ENCODE measurements at places on chromosomes 6 and 20. TPM values are rescaled to one million over a fixed set of nuclear protein-coding genes. Genes with fewer than 3 reads are reported as not detected.

DNA sequence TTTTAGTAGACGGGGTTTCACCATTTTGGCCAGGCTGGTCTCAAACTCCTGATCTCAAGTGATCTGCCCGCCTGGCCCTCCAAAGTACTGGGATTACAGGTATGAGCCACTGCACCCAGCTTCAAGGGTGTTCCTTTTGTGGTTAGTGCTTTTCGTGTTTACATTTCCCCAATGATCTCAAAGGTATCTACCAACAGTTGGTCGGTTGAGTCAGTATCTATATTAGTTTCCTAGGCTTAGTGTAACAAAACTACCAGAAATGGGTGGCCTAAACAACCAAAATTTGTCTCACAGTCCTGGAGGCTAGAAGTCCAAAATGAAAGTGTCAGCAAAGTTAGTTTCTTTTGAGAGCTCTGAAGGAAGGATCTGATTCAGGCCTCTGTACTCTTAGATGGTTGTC, 30.1 kb downstream of the CASP8AP2 start:
- H3K36me3 ChIP-seq: peaks cover 12% of the 10 kb centered on the region
- H3K4me1 ChIP-seq: no peaks in the 10 kb centered on the region
- no peak overlapping the region for H3K27ac ChIP-seq
- no peaks in the 10 kb centered on the region for H3K27me3 ChIP-seq

DNA sequence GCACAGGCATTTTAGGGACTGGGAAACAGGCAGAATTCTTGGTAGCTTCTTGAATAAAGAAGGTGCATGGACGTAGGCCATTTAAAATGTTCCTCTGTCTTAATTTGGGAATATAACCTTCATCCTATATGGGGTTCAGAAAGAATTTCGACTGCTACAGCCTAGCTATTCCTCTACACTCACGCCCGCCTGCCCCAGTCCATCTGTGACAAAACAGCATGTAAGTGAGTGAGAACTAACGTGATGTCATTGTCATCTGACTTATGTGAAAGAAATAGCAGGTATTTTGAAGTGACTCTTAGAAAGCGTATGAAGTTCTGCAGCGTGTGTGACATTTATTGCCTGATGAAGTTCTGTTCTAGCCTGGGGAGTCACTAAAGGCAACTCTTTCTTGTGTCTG, 52.2 kb upstream of the SLC22A1 start:
- DNase-seq: no peak
- H3K4me3 ChIP-seq: no peak overlapping the region
- no peak overlapping the region for H3K27ac ChIP-seq
- no peaks in the 10 kb centered on the region for H3K36me3 ChIP-seq

GRCh38 chr20:36606158-36607066, 833 bp downstream of the RAB5IF start:
- H3K27me3 ChIP-seq: no peaks in the 10 kb centered on the region
- H3K4me3 ChIP-seq: peak overlapping the region; percentile 57
- peaks cover 6% of the 10 kb centered on the region for H3K4me1 ChIP-seq
- DNase-seq: no peak

GRCh38 chr6:88823998-88824397, 139.4 kb downstream of the RNGTT start:
- DNase-seq: no peak
- no peak overlapping the region for H3K27ac ChIP-seq
- H3K27me3 ChIP-seq: no peaks in the 10 kb centered on the region
- H3K4me1 ChIP-seq: no peaks in the 10 kb centered on the region
- no peaks in the 10 kb centered on the region for H3K36me3 ChIP-seq
- no peak overlapping the region for H3K4me3 ChIP-seq

DNA sequence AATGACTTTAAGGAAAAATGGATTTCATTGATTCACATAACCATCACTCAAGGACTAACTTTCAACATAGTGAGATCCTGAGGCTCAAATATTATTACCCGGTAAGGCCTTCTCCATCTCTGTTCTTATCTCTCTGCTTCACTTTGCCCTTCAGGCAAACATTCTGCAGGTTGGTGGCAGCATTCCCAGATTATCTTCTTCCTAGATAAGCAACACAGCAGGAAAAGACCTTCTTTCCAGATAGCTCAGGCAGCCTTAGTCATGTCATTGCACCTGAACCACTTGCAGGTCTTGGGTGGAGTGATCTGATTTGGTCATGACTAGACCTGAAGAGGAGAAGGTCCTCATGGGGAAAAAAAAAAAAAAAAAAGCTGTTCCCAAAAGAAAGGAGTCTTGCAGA, 5.3 kb upstream of the HIVEP2 start:
- no peaks in the 10 kb centered on the region for H3K36me3 ChIP-seq
- no peaks in the 10 kb centered on the region for H3K27me3 ChIP-seq
- H3K27ac ChIP-seq: no peak overlapping the region
- H3K4me1 ChIP-seq: no peaks in the 10 kb centered on the region
- DNase-seq: no peak

- H3K36me3 ChIP-seq: no peaks in the 10 kb centered on the region
- no peak overlapping the region for H3K4me3 ChIP-seq
- H3K4me1 ChIP-seq: no peaks in the 10 kb centered on the region
- no peak for DNase-seq
- no peaks in the 10 kb centered on the region for H3K27me3 ChIP-seq
These were observed 64.8 kb upstream of the POU3F2 start for GRCh38 chr6:98769546-98769945.

GRCh38 chr6:85416049-85416448, 33.8 kb upstream of the NT5E start:
- DNase-seq: no peak
- H3K27me3 ChIP-seq: no peaks in the 10 kb centered on the region
- H3K36me3 ChIP-seq: no peaks in the 10 kb centered on the region
- H3K4me3 ChIP-seq: no peak overlapping the region
- H3K27ac ChIP-seq: no peak overlapping the region

GRCh38 chr6:47344022-47344421, 34.3 kb upstream of the TNFRSF21 start:
- H3K4me3 ChIP-seq: no peak overlapping the region
- H3K27me3 ChIP-seq: no peaks in the 10 kb centered on the region
- H3K4me1 ChIP-seq: no peaks in the 10 kb centered on the region
- no peaks in the 10 kb centered on the region for H3K36me3 ChIP-seq
- no peak overlapping the region for H3K27ac ChIP-seq

- DNase-seq: no peak
- H3K4me3 ChIP-seq: no peak overlapping the region
- no peaks in the 10 kb centered on the region for H3K36me3 ChIP-seq
- H3K4me1 ChIP-seq: no peaks in the 10 kb centered on the region
These were observed 19.9 kb upstream of the PREX1 start for GRCh38 chr20:48847498-48848205.

DNA sequence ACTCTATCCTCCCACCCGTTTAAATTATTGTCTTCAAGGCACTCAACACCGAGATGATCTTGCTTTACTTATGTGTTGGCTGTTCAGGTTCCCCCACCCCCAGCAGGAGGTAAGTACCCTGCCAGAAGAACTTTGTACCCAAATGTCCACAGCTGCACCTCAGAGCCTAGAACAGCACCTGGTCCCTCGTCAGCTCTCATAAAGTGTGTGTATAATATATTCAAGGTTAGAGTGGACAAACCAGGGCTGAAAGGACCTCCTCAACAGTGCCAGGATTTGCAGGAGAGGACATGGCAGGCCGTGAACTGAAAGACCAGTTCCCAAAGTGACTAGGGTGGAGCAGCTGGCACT, 5.9 kb upstream of the CPXM1 start:
- no peak overlapping the region for H3K4me3 ChIP-seq
- no peaks in the 10 kb centered on the region for H3K27me3 ChIP-seq
- H3K4me1 ChIP-seq: no peaks in the 10 kb centered on the region
- H3K36me3 ChIP-seq: no peaks in the 10 kb centered on the region

DNA sequence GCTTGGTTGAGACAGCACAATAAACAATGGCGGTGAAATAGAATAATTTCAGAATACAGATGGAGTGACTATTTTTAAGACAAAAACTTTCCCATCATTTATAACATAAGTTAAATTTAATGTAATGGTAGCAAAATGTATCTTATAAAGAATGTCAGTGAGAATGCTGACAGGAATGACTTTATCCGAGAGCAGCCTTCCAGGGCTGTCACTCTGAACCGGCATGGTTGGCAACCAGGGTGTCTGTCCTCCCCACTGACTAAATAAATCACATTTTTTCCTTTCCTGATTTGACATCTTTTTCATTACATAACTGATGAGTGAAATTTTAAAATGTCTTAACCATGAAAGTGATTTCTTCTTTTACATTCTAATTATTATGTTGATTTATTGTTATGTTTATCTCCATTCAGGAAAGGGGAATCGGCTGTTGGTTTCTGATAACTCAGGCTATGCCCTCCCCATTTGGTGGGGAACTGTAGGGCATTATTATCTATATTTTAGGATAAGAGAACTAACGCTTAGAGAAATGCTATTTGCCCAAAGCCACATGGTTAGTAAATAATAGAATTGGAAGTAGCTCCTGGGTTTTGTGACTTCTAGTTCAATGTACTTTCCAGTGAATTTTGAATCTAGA, 109.2 kb upstream of the OGFRL1 start:
- no peaks in the 10 kb centered on the region for H3K27me3 ChIP-seq
- no peak overlapping the region for H3K27ac ChIP-seq
- no peak for DNase-seq
- H3K4me3 ChIP-seq: no peak overlapping the region
- no peaks in the 10 kb centered on the region for H3K36me3 ChIP-seq

DNA sequence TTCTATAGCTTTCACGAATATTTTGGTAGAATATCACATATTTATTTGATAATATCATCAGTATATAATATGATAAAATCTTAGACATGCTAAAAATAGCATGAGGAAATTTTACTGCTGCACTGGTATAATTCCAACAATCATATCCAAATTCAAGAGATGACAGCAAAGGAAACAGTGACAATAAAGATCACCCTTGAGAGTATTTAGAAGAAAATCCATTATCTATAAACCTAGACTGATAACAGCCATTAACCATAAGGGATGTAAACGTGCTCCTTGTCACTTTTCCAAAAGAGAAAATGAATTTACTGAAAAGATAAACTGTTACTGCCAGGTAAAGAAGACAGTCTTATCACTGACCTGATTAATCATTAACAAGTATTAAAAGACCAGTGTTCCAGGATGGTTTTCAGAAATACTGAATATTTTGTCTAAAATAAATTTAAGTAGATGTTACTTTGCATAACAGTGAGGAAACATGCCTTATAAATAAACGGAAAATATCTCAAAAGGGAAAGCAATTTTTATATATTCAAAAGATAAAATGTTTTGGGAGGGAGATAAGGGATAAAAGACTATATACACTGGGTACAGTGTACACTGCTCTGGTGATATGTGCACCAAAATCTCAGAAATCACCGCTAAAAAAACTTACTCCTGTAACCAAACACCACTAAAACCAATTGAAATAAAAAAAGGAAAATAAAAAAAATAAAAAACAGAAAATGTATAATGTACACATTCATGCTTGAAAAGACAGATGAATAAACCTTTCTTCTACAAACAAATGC, 1704.7 kb downstream of the HACE1 start:
- DNase-seq: no peak
- no peaks in the 10 kb centered on the region for H3K36me3 ChIP-seq
- no peaks in the 10 kb centered on the region for H3K27me3 ChIP-seq
- H3K27ac ChIP-seq: no peak overlapping the region

GRCh38 chr6:40727271-40727670, 140.1 kb upstream of the LRFN2 start:
- no peak overlapping the region for H3K27ac ChIP-seq
- no peaks in the 10 kb centered on the region for H3K36me3 ChIP-seq
- no peaks in the 10 kb centered on the region for H3K4me1 ChIP-seq
- no peak overlapping the region for H3K4me3 ChIP-seq
- no peaks in the 10 kb centered on the region for H3K27me3 ChIP-seq
- no peak for DNase-seq

GRCh38 chr20:8536262-8536618, 404.2 kb downstream of the PLCB1 start:
- no peaks in the 10 kb centered on the region for H3K36me3 ChIP-seq
- DNase-seq: no peak
- H3K27ac ChIP-seq: no peak overlapping the region
- H3K27me3 ChIP-seq: no peaks in the 10 kb centered on the region

- no peaks in the 10 kb centered on the region for H3K36me3 ChIP-seq
- no peak overlapping the region for H3K27ac ChIP-seq
- peaks cover 3% of the 10 kb centered on the region for H3K4me1 ChIP-seq
These were observed 27.4 kb downstream of the KCNQ5 start for GRCh38 chr6:72649032-72649984.

DNA sequence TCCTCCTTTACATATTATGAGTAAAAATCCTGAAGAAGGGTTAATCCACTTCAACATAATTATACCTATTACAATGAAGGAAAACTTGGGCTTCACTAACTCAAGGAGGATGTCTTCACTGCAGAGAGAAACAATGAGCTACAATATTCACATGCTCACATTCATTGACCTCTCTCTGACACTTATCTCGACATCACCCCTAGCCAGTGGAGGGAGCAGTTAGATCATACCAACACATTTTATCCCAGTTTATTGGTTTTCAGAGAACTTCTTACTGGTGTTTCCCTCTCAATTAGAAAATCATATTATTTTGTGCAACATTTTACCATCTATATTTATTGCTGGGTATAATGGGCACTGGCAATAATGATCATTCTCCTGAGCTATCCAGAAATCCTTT, 646.5 kb downstream of the TENT5A start:
- H3K4me3 ChIP-seq: no peak overlapping the region
- no peak overlapping the region for H3K27ac ChIP-seq
- no peak for DNase-seq
- no peaks in the 10 kb centered on the region for H3K4me1 ChIP-seq
- no peaks in the 10 kb centered on the region for H3K36me3 ChIP-seq
- H3K27me3 ChIP-seq: no peaks in the 10 kb centered on the region

- no peaks in the 10 kb centered on the region for H3K27me3 ChIP-seq
- peak overlapping the region; percentile 41 for H3K27ac ChIP-seq
- no peak overlapping the region for H3K4me3 ChIP-seq
- no peak for DNase-seq
These were observed 103.4 kb upstream of the SASH1 start for GRCh38 chr6:148239215-148239614.

- H3K27me3 ChIP-seq: no peaks in the 10 kb centered on the region
- no peak overlapping the region for H3K4me3 ChIP-seq
- no peak for DNase-seq
- H3K4me1 ChIP-seq: no peaks in the 10 kb centered on the region
- no peaks in the 10 kb centered on the region for H3K36me3 ChIP-seq
These were observed 113.2 kb downstream of the FNDC1 start for GRCh38 chr6:159282421-159282820.

- DNase-seq: no peak
- no peak overlapping the region for H3K27ac ChIP-seq
These were observed 9.7 kb downstream of the GHRH start for GRCh38 chr20:37251825-37252477.

DNA sequence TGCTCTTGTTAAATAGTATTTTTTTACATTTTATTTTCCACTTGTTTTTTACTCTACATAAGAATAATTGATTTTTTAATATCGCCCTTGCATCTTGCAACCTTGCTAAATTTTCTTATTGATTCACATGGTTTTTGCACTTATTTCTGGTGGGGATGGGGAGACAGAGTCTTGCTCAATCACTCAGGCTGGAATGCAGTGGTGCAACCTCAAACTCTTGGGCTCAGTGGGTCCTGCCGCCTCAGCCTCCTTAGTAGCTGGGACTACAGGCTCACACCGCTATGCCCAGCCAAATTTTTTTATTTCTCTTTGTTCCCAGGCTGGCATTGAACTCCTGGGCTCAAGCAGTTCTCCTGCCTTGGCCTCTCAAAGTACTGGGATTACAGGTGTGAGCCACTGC, 30.3 kb downstream of the LIN28B start:
- no peaks in the 10 kb centered on the region for H3K36me3 ChIP-seq
- DNase-seq: no peak
- H3K27ac ChIP-seq: no peak overlapping the region
- no peak overlapping the region for H3K4me3 ChIP-seq

GRCh38 chr6:111779031-111779430, 94.2 kb downstream of the FYN start:
- H3K27ac ChIP-seq: no peak overlapping the region
- no peak overlapping the region for H3K4me3 ChIP-seq
- H3K36me3 ChIP-seq: no peaks in the 10 kb centered on the region

PRSS35 gene
- 4.7 TPM for total RNA-seq

RFX6 gene
- total RNA-seq: not detected

BIRC7 gene
- total RNA-seq: not detected

BNIP5 gene
- total RNA-seq: not detected

PTCRA gene
- not detected for total RNA-seq

Measured in aorta (tissue), 5 donors.